ENCODE measurements at places on chromosomes 16 and 17.

GRCh38 chr16:2428784-2429033 is 538 bp upstream of the CCNF start:
- DNase-seq: no peak

- DNase-seq: no peak
Observed at GRCh38 chr16:4982056-4982867, 24.1 kb downstream of the SEC14L5 start.

- no peak for DNase-seq
Observed at GRCh38 chr16:68062910-68063393, 22.2 kb upstream of the NFATC3 start.

DNA sequence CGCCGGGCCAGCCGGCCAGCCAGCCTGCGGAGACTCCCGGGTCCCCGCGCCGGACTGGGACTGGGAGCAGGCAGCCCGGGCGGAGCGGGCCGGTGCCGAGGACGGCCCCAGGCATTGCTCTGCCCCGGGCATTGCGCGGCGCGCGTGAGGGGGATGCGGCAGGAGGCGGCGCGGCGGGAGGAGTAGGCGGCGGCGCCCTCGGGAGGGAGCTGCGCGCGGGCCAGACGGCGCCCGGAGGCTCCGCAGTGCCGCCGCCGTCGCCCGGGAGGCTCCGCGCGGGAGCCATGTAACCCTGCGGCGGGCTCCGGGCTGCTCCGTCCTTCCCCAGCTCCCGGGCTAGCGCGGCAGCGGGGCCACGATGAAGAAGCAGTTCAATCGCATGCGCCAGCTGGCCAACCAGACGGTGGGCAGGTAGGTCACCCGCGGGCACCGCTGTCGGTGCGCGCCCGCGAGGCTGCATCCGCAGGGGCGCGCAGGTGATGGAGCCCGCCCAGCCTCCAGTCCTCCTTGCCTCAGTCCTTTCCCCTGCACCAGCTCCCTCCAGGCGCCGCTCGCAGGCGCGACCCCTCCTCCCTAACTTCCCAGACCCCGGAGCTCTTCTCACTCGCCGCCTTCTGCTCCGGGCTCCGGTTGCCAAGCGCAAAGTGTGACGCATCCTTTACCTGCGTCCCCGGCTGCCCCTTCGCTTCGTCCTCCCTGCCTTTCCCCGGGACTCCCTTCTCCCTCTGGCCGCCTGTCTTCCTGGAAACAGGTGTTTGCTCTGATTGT is at the start of gene ARHGAP44:
TSS of gene ARHGAP44 (plus strand) at position 18 of the 768 bp plus-strand sequence. CDS start at position 359, 341 bp downstream.
- DNase-seq: no peak

- no peak for DNase-seq
Observed at GRCh38 chr16:65771707-65772106, 594.8 kb upstream of the CDH5 start.

GRCh38 chr16:51111759-51112158 is 39.3 kb downstream of the SALL1 start:
- no peak for DNase-seq

DNA sequence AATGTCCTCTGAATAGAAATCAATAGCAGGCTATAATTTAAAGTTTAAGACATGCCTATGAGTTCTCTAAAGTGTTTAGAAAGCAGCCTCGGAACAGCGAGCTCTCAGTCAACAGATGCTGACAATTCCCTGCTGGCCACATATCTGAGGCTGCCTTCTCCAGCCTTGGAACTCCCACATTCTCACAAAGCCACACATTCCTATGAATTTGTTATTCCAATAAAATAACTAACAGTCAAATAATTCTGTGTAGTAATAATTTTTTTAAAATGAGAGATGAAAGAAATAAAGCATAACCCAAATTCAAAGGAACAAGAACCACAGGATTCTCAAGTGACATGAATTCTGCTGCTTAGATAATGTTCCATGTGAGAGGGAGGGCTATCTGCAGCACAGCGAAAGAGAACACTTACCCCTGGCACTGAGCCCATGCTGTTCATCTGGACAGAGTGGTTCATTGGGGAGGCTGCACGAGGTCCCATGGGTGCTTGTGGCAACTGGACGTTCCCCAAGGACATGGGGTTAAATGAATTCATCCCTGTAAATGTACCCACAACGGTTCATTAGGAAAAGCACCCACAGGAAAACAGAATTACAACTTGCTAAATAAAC is 56.9 kb upstream of the TRAP1 start:
- no peak for DNase-seq

DNA sequence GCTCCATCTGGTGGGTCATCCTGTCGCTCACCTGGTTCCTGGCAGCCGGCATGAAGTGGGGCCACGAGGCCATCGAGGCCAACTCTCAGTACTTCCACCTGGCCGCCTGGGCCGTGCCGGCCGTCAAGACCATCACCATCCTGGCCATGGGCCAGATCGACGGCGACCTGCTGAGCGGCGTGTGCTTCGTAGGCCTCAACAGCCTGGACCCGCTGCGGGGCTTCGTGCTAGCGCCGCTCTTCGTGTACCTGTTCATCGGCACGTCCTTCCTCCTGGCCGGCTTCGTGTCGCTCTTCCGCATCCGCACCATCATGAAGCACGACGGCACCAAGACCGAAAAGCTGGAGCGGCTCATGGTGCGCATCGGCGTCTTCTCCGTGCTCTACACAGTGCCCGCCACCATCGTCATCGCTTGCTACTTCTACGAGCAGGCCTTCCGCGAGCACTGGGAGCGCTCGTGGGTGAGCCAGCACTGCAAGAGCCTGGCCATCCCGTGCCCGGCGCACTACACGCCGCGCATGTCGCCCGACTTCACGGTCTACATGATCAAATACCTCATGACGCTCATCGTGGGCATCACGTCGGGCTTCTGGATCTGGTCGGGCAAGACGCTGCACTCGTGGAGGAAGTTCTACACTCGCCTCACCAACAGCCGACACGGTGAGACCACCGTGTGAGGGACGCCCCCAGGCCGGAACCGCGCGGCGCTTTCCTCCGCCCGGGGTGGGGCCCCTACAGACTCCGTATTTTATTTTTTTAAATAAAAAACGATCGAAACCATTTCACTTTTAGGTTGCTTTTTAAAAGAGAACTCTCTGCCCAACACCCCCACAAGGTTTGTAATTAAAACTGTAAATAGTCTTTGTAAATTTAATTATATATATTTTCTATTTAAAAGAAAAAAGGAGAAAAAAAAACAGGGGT is 1.7 kb downstream of the FZD2 start:
- no peak for DNase-seq

DNA sequence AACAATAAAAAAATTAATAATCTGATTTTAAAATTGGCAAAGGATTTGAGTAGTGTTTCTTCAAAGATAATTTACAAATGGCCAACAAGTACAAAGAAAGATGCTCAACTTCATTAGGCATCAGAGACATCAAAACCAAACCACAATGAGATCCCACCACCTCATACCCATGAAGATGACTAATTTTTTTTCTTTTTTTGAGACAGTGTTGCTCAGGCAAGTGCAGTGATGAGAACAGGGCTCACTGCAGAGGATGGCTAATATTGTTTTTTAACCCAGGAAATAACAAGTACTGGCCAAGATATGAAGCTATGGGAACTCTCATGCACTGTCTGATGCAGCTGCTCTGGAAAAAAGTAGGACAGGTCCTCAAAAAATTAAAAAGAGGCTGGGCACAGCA is 14.9 kb downstream of the WDR45B start:
- no peak for DNase-seq

GRCh38 chr16:20704281-20704680 is 6.8 kb upstream of the ACSM1 start:
- no peak for DNase-seq

DNA sequence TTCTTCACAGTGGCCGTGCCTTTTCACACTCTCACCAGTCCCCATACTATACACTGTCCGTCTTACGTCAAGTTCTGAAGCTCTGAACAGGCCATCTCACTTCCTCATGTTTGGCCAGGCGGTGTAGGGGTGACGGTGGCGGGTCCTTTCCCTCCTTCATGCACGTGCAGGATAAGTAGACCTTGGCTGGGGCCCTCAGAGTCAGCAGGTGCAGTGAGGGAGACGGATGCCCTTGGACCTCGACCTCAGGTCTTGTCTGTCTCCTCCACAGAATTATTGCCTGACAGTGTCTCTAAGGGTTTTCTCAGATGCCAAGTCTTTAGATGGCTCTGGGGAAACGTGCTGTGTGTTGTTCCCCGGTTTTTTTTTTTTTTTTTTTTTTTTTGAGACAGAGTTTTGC is 37.6 kb downstream of the RAB11FIP3 start:
- no peak for DNase-seq

GRCh38 chr17:50893183-50893993 is 27.2 kb upstream of the TOB1 start:
- no peak for DNase-seq

DNA sequence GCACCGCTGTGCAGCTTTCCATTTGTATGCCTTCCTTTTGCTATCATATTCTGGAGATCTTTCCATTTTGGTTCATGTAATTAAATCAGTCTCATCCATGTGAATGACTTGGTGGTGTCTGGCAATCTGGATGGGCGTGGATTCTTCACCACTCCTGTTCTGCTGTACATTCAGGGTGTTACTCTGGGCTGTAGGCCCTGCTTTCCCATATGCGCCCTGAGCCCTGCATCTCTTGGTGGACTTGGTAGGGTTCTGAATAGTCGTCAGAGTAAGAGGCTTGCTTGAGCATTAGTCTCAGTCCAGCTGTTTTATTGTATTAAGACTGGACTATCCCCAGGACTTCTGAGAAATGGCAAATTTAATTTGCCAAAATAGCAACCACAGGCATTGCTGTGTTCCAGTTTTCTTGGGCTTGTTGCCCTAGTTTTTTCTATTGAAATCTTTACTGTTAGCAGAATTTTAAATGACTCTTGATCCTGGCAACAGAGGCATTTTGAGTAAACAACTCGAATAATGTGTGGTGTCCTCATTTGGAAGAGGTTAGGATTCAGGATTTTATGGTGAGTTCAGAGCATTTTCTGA is 14.9 kb downstream of the BANP start:
- DNase-seq: no peak

- DNase-seq: no peak
Observed at GRCh38 chr16:5979905-5980550, 882.4 kb upstream of the EEF2KMT start.

DNA sequence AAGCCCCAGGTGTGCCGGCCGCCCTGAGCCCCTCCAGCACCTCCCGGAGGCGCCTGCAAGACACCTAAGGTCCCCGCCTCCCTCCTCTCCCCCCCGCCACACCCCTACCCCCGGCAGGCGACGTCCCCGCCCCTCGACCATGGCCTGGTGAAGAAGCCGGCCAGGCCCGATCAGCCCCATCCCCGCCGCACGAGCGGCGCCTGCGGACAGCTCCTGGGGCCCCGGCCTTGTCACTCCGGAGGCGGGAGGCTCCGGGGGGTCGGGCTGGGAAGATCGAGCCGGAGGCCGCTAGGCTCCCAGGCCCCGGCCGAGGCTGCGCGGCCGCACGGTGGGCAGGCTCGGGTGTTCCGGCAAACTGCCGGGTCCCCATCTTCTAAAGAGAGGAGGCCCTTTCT is 405 bp upstream of the ACE start:
- DNase-seq: no peak

DNA sequence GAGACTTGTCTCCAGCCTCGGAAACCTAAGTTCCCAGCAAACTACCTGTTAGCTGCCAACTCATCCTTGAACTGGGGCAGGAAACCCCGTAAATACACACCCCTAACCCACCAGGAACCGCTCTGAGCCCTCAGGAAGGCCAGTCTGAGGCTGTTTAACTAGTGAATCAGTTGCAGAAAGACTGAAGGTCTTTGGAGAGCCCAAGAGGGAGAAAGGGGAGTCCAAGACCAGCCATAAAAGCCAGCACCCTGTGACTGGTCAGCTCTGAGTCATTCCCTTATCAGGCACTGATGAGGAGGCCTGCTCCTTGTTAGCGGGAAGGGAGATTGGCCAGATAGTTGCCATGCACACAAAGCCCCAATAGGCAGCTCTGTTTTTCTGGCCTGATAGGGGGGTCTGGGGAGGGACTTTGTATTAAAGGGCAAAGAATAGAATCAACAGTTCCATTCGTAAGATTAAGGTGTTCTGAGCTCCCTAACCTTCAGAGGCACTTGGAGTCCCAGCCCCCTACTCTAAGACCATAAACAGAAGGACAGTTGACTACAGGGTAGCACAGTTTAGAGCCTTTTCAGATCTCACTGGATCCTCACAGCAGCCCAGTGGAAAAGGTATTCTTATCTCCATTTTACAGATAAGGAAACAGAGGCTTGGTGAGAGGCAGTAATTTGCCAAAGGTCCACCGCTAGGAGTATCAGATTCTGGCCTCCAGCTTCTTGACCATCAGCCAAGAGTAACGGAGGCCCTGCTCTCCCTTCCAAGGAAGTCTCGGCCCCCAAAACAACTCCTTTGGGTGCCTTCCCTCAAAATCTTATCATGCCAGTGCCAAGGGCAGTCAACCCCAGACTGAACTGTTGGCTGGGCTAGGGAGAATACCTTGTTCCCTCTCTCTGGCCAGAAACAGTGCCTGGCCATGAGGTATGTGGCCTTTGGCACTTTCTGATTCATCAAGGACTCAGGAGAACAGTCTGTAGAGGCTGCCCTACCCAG is 2.2 kb upstream of the KRT19 start:
- no peak for DNase-seq

DNA sequence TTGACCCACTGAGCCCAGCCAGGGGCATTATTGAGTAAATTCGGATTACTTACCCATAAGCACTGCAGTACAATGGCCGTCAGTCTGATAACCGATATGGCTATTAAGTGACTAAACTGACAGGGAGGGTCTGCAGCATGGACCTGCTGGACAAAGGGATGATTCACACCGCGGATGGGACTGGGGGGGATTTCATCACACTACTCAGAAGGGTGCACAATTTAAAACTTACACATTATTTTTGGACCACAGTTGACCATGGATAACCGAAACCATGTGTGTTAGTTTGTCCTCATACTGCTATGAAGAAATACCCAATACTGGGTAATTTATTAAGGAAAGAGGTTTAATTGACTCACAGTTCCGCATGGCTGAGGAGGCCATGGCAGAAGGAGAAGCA is 106.5 kb downstream of the ABCC6 start:
- no peak for DNase-seq

- DNase-seq: no peak
Observed at GRCh38 chr17:63435681-63436522, 10.2 kb downstream of the CYB561 start.

DNA sequence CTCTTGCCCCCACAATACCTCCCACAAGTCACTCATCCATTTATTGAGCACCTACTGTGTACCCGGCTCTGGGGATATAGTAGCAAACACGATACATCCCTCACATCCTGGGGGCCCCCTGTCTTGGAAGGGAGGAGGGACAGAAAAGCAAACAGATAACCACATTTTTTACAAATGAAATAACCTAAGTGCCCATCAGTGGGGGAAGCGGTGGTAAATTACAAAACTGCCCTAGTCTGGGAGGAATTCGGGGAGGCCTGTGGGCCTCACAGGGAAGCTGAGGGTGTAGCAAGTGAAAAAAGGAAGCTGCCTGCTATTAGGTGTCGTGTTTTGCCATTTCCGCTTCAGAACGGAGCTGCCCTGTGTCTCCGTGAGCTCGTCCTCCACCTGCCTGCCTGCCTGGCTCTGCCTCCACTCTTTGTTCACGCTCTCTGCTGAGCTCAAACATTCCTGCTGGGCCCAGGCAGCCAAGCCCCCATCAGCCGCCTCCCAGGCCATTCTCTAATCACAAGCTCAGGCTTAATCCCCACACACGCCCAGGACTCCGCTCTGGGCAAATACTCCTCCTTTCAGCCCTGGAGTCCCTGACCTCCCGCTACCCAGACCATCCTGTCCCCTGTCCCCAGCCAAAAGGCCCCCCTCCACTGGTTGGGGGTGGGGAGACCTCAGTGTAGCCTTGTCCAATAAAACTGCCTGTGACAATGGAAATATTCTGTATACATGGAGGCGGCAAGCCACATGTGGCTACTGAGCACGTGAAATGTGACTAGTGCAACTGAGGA is 10.2 kb upstream of the SEC14L5 start:
- no peak for DNase-seq

All from activated naive CD4-positive, alpha-beta T cell (primary cell).